ENCODE measurements at places on chromosomes 3 and 15. TPM values are rescaled to one million over a fixed set of nuclear protein-coding genes. Genes with fewer than 3 reads are reported as not detected.

The MAGI1 gene
- total RNA-seq: not detected

The TM6SF1 gene
- 9.4 TPM for total RNA-seq

GRCh38 chr15:36403351-36403750 is 176.1 kb upstream of the CDIN1 start:
- no peak for DNase-seq

- no peak for DNase-seq
These were observed 29.5 kb downstream of the ESYT3 start for GRCh38 chr3:138463724-138464490.

DNA sequence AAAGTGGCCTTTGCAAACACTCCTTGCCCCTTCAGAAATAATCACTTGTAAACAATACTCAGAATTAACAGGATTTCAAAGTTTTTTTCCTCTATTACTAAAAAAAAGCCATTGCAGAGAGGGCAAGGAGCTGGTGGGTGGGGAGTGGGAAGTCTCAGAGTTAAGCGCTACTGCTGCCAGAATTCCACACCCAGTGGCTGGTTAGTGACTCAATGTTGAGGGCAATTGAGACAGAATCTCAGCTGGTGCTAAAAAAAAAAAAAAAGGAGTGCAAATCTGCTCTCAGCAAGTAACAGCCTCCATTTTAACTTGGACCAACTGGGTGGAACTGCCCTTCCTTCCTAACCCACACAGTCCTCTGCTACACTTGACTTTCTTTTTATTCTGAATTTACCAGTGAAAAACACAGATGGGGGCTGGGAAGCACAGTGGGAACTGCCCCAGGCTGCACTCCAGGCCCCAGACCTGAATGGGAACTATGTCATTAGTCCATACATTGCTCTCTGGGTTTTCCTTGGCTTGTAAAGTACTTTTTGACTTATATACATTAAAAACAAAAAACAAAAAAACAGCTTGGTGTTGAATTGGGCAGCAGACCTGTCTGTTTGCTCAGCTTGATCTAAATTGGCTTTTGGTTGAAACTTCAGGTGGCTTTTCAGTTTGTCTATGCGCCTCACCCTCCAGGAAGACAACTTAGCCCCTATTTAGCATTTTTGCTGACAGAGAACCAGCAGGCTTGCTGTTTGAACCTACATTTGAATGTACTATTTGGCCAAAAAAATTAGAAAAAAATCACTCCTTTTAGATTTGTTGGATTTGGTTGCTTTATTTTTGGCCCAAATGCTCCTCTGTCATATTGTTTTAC is 357.8 kb upstream of the TBL1XR1 start:
- DNase-seq: no peak

GRCh38 chr3:45795509-45795881 is 841 bp downstream of the SLC6A20 start:
- no peak for DNase-seq

The C3orf49 gene
- not detected for total RNA-seq

- no peak for DNase-seq
These were observed 171.8 kb downstream of the POTEB3 start for GRCh38 chr15:21268436-21268940.

- no peak for DNase-seq
These were observed 49.5 kb downstream of the CMC1 start for GRCh38 chr3:28290863-28291300.

The TMEM45A gene
- 0.15 TPM for total RNA-seq

- DNase-seq: no peak
These were observed 73.2 kb downstream of the TMEM44 start for GRCh38 chr3:194560047-194560446.

The FBXO45 gene
- total RNA-seq: 14.9 TPM

- DNase-seq: no peak
These were observed 292.8 kb upstream of the TMC3 start for GRCh38 chr15:81666839-81667238.

GRCh38 chr3:11726146-11726545 is 82.4 kb upstream of the VGLL4 start:
- no peak for DNase-seq

DNA sequence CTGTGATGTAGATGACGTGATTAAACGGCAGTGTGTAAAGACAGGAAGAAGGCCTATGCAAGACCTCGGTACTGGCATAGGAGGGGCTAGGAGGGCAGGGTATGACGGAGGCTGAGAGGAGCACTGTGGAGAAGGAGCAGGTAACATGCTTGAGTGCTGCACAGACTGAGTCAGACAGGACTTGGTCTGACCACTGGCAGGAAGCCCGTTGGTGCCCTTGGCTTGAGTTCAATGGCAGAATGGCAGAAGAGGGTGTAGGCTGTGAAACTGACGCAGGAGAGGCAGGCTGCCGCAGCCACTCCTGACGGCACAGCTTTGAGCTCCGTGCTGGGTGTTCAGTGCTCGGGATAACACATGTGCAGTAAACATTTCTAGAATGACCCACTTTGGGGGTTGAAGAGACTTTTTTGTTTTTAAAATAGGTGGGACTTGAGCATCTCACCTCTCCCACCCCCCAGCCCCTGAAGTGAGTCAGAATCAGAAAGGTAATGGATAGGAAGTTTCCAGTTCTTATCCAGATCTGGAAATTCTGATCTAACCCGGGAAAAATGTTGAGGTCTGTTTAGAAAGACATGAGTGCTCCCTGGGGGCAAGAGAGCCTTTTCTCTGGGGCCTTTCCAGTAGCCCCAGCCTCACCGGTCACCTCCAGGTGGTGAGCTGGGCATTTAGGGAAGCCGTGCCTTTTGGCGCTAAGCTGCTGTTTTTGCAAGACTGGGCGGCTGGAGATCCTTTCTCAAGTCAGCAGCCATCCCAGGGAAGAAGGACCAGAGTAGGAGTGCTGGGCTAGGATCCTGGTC is 126.4 kb downstream of the RPLP1 start:
- no peak for DNase-seq

The MESP1 gene
- 1.6 TPM for total RNA-seq

The TMIE gene
- total RNA-seq: 1.6 TPM

- no peak for DNase-seq
These were observed 58.2 kb upstream of the TMC3 start for GRCh38 chr15:81432179-81432578.

DNA sequence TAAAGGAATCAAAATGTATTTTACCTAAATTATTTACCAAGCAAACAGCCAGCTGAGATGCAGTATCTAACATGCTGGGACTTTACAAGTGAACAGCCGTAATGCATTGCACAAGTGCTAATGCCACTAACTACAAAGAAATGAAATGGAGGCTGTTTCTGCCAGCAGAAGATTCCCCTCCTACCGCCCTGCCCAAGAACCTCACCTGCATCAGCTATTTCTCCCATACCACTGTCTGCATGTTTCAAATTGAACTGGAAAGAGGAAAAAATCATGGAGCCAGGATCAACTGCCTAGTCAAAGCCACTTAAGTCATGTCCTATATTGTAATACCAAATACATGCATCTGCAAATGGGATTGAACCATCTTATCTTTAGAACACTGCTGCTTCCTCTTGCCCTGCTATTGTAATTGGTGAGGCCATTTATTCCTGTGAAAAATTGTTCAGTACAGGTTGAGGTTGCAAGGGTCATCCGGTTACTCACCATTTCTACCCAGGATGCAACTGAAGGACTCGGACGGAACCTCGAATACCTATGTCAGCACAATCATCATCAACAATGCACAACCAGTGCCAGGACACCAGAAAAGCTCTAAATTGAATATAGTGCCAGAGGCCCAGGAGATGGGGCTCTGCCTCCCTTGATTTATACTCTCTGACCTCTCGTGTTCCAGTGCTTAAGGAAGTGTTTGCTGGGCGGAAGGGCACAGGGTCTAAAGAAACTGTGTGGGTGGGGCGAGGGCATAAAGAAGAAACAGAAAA is 27.5 kb downstream of the ANXA2 start:
- DNase-seq: no peak

The RTP4 gene
- total RNA-seq: 18.9 TPM

The TGM5 gene
- total RNA-seq: not detected

DNA sequence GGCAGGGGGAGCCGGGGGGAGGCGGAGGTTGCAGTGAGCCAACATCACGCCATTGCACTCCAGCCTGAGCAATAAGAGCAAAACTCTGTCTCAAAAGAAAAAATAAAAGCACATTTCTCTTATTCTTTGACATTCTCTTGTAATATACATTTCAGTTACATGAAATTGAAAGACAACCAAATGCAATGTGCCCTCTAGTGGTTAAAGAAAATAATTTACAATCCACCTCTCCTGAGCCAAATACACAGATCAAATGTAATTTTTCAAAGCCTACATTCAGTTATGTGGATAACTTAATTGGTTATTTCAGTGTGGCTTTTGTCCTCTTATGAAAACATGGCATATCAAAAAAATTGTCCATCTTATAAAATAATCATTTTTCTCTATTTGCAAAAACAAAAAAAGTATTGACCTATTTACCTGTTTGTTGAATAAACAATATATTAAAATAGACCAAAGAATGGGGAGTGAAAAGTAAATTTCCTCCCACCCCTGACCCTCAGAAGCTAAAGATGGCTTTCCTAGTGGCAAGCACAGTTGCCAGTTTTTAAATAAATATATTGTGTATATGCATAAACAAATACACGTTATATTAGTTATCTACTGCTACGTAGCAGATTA is 14.2 kb upstream of the U2SURP start:
- no peak for DNase-seq

DNA sequence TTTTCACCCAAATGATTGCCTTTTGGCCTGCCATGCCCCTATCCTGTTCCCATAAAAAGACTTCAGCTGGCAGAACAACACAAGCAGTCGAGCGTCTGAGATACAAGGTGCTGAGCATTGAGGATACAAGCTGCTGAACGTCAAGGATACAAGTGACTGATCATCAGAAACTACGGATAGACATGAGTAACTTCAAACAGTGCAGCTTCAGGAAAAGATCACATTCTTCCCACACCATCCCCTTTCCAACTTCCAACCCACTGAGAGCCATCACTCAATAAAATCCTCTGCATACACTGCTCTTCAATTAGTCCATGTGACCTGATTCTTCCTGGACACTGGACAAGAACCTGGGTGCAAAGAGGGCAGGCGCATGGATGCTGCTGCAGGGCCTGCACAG is 1198.9 kb downstream of the ROBO2 start:
- no peak for DNase-seq

DNA sequence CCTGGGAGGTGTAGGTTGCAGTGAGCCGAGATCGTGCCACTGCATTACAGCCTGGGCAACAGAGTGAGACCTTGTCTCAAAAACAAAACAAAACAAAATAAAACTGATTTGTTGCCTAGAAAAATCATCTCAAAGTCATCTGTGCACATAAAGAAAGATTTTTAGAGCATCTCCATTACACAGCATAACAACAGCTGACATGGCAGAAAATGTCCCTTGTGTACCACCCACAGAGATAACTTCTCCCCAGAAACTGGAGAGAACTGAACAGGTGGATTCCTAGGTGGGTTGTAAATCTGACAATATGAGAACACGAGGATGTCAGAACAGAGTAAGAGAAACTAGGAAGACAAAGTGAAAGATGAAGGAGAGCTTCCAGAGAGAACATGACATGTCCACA is 207.5 kb downstream of the SLC9A9 start:
- DNase-seq: no peak

DNA sequence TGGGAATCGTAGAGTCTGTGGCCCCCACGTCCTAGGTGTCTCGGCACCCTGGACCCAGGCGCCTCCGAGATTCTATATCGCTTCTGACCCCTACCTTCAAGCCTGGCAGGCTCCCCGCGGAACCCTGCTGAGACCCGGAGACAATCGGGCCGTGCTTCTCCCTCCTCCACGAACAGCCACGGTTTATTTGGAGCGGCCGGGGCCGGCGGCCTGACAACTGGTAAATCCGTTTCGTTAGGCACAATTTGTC is 1.4 kb downstream of the GATA2 start:
- DNase-seq: no peak

DNA sequence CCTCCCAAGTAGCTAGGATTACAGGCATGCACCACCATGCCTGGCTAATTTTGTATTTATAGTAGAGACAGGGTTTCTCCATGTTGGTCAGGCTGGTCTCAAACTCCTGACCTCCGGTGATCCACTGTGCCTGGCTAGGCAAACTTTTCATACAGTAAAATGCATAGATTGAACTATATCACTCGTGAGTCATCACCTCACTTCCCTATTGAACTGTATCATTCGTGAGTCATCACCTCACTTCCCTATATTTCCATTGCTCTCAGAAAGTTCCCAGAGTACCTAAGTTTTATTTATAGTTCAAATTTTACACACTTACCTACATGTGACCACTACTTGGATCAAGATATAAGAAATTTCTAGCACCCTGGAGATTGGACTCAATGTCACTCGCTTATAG is 73.6 kb upstream of the ACAD9 start:
- DNase-seq: no peak

DNA sequence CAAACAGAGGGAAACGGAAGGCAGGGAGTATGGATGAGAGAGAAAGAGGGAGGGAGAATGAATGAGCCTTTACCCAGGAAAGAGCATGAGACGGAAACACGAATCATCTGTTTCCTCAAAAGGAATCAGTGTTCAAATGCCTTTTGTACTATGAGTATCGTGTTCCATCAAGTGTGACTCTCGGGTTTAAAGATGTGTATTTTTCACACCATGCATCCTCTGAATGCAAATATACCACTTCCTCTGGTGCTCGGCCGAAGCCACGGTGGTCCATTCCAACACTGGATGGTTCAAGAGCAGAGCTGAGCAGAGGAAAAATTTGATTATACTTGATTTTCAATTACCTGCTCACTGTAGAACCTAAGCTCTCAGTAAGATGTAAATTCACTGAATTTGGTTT is 505.1 kb downstream of the MECOM start:
- no peak for DNase-seq

DNA sequence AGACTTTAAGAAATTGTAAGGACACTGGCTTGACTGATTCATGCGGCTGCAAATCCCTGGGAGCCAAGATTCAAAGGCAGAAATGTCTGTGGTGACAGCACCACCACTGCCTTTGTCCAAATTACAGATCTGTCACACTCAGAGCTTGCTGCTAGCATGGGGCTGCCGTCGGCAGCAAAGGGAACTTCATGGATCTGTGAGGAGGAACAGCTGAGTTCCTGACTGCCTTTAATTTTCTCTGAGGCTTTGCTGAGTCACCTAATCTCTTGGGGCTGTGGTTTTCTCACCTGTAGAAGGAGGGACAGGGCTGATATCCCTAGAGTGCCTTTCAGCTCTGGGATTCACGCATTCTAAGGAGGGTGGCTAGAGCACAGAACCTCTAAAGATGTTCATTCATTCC is 4.1 kb upstream of the PAK6 start:
- DNase-seq: no peak

DNA sequence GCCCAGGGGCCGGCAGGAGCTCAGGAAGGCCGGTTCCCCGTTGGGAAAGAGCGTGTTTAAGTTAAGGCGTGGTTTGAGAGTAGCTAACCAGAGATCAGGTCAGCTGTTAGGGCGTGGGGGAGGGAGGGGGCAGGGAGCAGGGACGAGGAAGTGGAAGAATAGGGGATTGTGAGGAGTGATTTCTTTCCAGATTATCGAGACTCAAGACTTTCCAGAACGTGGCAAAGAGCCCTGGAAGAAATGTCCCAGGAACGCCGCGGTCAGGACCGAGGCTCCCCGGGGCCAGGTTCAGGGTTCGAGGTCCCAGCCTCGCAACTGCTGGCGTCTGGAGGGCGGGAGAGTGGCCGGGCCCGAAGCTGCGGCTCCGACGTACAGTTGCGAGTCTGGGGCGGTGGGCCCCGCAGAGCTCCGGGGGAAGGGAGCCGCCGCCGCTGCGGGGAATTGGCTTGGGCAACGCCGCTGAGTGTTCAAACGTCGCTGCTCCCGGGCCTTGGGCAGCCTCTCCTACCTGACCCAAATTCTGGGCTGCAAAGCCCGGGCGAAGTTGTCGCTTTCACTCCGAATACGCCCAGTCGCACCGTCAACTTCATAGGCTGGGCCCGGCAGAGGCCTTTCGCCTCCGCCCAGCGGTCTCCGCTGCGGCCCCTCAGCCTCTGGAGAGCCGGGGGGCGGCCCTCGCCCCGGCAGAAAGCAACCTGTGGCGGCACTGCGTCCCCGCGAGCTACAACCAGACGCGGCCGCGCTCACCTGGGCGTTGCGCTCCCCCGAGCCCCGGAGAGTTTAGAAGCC is 9.5 kb downstream of the ISL2 start:
- no peak for DNase-seq

Measured in activated CD4-positive, alpha-beta T cell treated with anti-CD3 and anti-CD28 coated beads, Interleukin-2, amount 10 ng/mL, durations not matched to agents 7 days and 5 days (primary cell).